ENCODE measurements at places on chromosomes 16 and 17. TPM values are rescaled to one million over a fixed set of nuclear protein-coding genes. Genes with fewer than 3 reads are reported as not detected.

The PARN gene
- total RNA-seq = 25.9 TPM

The LRRC46 gene
- total RNA-seq = 0.32 TPM

The CAVIN1 gene
- 213 TPM for total RNA-seq

The SPAG7 gene
- 94.3 TPM for total RNA-seq

The ACE gene
- 18.1 TPM for total RNA-seq

The LPCAT2 gene
- total RNA-seq = 9.5 TPM

The CRHR1 gene
- not detected for total RNA-seq

The STAC2 gene
- 0.33 TPM for total RNA-seq

The KRT25 gene
- not detected for total RNA-seq

The BICDL2 gene
- not detected for total RNA-seq

The FKBP10 gene
- 6.5 TPM for total RNA-seq

The CCL13 gene
- 1.2 TPM for total RNA-seq

The CRISPLD2 gene
- total RNA-seq = 12.9 TPM

The RAB11FIP4 gene
- 13.7 TPM for total RNA-seq

The ALDH3A1 gene
- 0.46 TPM for total RNA-seq

The CCL23 gene
- not detected for total RNA-seq

The CMTM2 gene
- not detected for total RNA-seq

The UTS2R gene
- total RNA-seq = 6.5 TPM

The OTOP3 gene
- total RNA-seq = not detected
